Islet precursor cell (in vitro differentiated cells): ENCODE measurements at places on chromosomes 4 and X.

DNA sequence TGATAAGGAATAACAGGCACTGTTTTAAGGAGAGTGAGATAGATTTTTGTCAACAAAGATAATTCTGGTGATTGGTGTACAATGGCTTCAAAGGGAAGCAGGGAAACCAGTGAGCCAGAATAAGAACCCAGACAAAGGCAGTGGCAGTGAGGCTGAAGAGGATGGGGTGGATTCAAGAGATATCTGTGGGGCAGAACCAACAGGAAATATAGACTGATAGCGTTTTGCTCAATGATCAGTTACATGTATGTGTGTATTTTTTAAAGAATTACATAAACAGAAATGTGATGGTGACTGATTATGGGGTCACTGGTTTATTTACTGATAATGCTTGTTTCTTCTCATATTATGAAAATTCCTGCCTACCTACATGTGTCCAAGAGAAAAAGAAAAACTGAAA, 66.4 kb downstream of the AMMECR1 start:
- DNase-seq = no peak

- DNase-seq = no peak
Observed at GRCh38 chrX:13843150-13843721, 26.3 kb upstream of the GPM6B start.

- DNase-seq = no peak
Observed at GRCh38 chrX:23731951-23732350, 11.1 kb downstream of the ACOT9 start.

- DNase-seq = no peak
Observed at GRCh38 chrX:45714866-45715265, 514.2 kb upstream of the DIPK2B start.

- DNase-seq = no peak
Observed at GRCh38 chr4:147823130-147823529, 91.2 kb downstream of the ARHGAP10 start.
